Amniotic epithelial cell (primary cell): ENCODE measurements at places on chromosomes 12 and 14.

GRCh38 chr12:97142737-97143410 lies 235.8 kb downstream of the NEDD1 start:
- no peak for DNase-seq

GRCh38 chr14:22978487-22978837 lies 3.9 kb downstream of the AJUBA start:
- peak; percentile 7 for DNase-seq

GRCh38 chr14:103840014-103840413 lies 7.4 kb downstream of the PPP1R13B start:
- DNase-seq = peak; percentile 63

DNA sequence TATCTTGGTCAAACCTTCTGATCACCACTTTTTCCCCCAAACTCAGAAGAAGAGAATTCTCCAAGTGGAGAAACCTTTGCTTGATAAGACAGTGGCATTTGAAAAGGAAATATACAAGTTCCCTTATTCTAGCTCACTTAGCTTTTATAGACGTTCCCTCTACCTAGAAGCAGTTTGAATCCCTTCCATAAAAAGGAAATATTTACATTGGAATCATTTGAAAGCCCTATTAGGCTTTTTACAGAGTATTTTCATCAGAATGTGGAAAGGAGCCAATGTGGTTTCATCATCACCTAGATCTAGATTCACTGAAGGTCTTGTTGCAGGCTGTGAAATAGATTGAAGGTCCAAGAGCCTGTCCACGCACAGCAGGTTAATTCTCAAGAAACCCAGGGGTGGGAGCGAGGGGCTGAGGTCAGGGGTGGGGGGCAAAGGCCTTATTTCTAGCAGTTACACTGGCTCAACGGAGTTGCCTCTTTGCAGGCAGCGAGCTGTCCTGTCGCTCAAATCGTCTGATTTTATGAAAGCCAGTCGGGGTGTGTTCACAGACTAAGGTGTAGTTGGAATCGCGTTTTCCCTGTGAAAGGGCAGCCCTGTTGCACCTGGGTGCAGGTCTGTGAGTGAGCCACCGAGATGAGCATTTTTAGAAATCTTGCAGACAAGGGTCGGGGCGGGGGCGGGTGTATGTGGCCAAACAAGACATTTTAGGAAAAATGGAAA lies 45.6 kb downstream of the AACS start:
- peak; percentile 66 for DNase-seq

DNA sequence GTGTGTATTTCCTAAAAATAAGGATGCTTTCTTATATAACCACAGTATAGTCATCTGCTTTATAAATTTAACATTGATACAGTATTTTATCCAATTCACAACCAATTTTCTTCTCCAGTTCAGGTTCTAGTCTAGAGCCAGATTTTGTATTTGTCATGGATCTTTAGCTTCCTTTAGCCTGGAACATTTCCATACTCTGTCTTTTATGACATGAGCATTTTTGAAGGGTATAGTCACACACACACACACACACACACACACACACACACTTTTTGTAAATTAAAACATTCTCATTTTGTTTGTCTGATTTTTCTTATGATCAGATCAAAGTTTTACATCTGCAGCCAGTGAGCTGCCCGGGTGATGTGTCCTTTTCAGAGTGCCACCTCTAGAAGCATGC lies 25.4 kb downstream of the CGRRF1 start:
- no peak for DNase-seq

DNA sequence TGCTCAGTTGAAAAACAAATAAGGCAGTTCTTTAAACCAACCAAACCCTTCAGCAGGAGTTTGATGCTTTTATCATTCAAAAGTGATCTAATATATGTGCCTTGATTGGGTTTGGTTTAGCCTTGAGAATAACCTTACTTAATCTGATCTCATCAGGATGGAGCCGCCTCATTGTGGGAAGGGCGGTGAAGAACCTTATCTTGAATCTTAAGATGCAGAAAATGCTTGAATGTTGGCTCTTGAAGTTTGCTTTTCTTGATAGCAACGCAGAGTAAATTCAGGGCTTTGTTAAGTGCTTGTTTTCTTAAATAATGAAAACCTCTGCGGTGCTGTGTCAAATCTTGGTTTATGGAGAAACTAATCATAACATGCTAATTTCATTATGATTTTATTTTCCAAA lies 138.2 kb downstream of the MON2 start:
- DNase-seq = peak; percentile 62

GRCh38 chr14:22852940-22853767 lies 16.8 kb downstream of the MMP14 start:
- DNase-seq = peak; percentile 72

DNA sequence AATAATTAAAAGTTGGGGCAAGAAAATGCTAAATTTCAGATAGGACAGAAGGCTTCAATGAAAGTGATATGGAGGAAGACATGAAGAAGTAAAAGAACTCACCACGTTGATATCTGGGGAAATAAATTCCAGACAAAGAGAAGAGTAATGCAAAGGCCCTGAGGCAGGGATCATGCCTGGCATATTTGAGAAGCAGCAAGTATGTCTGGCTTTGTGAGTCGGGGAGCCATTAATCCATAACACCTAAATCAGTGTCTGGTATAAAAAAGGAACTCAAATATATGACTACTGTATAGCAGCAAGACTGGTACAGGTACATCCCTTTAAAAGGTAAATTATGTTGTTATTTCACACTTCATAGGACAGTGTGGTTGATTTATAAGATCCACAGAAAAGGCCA lies 16.4 kb downstream of the BAZ1A start:
- DNase-seq = no peak

DNA sequence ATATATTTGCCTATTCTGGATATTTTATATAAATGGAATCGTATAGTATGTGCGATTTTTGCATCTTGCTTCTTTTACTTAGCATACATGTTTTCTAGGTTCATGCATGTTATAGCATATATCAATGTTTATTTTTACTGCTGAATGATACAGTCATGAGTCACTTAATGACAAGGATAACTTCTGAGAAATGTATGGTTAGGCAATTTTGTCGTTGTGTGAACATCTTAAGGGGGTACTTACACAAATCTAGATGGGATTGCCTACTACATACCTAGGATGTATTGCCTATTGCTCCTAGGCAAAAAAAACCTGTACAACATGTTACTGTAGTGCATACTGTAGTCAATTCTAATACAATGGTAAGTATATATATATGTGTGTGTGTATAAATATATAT lies 8.8 kb downstream of the USP15 start:
- DNase-seq = peak; percentile 63

GRCh38 chr14:68639000-68639757 lies 153.7 kb downstream of the ZFP36L1 start:
- no peak for DNase-seq

- no peak for DNase-seq
Measured at GRCh38 chr12:21416511-21417121, 20.8 kb upstream of the PYROXD1 start.

- no peak for DNase-seq
Measured at GRCh38 chr12:13093191-13093847, 10.1 kb downstream of the GSG1 start.

DNA sequence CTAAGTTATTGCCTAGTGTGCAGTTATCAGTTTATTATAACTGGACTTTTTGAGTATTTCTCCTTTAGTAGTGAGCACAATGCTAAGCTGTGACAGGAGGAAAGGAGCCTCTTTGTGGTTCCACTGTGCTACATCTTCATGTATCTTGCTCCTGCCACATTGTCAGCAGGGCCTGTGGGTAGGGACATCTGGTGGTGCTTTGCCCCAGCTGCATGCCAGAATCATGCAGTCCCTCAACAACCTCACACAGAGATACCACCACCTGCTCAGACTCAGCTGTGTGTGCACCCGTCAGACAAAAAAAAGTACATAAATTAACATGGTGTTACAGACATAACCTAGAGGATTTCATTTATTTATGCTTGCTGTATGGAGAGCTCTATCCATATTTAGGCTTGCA lies 51.1 kb downstream of the MIS18BP1 start:
- peak; percentile 28 for DNase-seq

- no peak for DNase-seq
Measured at GRCh38 chr12:89448526-89448925, 76.1 kb downstream of the GALNT4 start.

DNA sequence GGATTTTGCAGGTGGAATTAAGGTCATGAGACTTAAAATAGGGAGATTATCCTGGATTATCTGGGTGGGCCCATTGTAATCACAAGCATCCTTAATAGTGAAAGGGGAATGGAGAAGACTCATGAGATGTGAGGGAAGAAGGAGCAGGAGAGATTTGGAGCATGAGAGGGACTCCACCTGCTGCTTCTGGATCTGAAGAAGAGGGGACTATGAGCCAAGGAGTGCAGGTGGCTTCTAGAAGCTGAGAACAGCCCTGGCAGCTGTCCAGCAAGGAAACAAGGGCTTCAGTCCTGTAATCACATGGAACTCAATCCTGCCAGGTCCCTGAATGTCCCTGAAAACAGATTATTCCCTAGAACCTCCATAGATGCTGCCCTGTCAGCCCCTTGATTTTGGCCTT lies 67.8 kb downstream of the PELI2 start:
- DNase-seq = no peak

DNA sequence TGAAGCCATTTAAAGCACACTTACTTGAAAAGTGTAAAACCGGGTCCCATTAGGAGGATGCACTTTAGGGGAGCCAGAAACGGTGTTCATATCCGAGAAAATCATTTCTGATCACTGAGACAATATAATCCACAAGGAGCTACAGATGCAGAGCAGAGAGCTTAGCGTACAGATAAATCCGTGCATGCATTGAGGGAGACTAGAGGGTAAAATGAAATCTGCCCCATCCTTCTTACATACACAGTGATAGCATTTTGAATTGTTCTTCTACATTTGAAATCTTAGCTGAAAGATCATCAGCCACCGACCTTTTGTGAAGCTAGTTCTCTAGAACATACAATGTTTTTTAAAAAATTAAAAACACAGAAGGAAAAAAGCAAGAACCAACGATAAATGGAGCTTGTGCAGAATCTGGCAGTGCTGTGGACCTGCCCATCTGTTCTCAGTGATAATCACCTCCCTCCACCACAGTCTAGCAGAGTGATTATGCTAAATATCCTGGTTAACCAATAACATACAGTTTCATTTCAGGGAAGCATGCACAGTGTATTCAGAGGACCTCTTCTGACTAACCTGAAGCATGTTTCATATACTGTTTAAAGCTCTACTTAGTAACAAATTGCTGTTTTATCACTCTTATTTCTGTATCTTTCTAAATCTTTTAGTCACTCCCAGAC lies 161.1 kb downstream of the PPFIA2 start:
- no peak for DNase-seq

DNA sequence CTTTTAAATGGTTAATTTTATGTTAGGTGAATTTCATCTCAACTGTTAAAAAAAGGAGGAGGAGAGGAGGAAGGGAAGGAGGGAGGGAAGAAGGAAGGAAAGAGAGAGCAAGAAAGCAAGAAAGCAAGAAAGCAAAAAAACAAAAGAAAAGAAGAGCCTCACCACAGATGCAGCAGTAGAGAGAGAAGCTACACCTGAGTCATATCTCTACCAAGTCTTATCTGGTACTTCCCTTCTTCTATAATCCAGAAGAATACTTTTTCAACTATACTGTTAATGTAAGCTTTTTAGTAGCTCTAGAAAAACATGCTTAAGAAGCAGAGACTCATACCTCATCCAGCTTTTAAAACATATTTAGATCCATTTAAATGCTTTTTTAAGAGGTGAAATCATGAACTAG lies 5.6 kb upstream of the IL26 start:
- DNase-seq = peak; percentile 41
